ENCODE measurements at places on chromosomes 4 and X.

- DNase-seq: no peak
Observed at GRCh38 chr4:70728091-70728490, 6.3 kb downstream of the RUFY3 start.

DNA sequence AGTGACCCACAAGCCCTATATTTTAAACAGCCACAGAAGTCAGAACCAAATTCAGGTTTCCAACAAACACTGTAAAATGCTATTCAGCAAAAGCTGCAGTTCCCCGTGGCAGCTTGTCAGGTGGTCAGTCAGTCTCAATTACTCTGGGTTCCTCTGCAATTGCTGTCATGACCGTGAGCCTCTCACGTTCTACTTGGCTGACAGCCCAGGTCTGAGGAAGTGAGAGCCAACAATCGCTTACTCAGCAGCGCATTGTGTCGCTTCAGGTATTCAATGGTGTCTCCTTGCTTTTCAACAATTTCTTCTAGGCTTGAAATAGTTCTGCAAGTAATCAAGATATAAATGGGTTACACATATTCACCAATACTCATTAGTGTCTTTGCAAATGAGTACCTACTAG lies 25.8 kb downstream of the TRIM75 start:
- DNase-seq: peak; percentile 23

DNA sequence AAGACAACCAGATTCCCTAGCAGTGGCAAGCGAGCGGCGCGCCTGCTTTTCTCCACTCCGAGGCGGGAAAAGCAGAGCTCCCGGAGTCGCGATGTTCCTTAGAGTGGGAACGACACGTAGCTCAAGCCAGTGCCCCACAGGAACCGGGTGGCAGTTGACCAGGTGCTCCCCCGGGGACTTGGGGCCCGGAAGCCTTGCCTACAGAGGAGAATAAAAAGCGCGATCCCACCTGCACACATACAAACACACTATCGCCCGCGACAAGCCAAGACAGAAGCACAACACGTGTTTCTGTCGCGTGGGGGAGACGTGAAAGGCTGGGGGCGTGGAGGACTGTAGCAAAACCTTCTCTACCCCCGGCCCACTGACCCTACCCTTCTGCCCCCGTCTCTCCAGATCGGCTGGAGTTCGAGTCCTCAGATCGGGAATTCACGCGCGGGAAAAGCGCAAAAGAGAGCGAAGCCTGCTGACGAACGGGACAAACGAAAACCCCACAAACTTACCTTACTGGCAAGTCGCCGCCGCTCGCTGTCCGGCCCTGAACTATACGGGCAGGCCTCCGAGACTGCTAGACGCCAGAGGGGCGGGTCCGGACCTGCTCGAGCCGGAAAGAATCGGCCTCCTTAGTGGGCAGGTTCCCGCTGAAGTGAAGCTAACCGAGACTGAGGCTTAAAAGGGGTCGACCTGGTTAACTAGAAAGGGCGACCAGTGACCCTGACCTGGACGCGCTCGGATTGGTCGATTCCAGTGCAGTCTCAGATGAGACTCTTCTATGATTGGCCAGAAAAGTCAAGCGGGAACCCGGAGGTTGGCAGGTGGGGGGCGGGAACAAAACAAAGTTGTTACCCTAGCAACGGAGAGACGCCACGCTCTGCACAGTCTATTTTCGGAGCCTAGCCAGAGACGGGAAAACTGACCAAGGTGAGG lies at the start of the genes DNAAF6 and NUP62CL:
TSS of gene DNAAF6 (plus strand) at position 842 of the 927 bp plus-strand sequence. CDS start 6,265 bp downstream, outside the sequence.
TSS of gene NUP62CL (minus strand) at position 664 of the 927 bp plus-strand sequence. CDS start 31,287 bp downstream, outside the sequence.
- DNase-seq: peak; percentile 7

GRCh38 chr4:26836539-26836938 lies 24.1 kb upstream of the STIM2 start:
- no peak for DNase-seq

GRCh38 chr4:52822972-52823701 lies 39.0 kb upstream of the RASL11B start:
- no peak for DNase-seq

DNA sequence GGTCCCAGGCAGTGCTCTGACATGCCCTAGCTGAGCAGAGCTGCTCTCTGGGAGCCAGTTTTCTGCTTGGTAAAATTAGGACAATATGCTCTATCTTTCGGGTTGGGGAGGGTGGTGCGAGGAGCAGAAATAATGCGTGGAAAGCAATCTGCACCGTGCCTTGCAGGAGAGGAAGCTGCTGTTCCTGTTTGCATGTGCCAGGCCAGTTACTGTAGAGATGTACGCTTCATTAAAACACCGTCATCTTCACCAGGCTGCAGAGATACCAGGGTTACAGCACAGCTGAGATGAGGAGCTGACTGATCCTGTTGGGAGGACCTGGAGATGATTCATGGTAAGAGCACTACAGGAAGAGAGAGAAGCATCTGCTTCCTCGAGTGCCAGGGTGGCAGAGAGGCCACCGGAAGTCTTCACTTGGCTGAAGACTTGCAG lies 29.5 kb upstream of the IRF2 start:
- DNase-seq: no peak

- no peak for DNase-seq
Observed at GRCh38 chr4:71243091-71243833, 95.6 kb upstream of the SLC4A4 start.

DNA sequence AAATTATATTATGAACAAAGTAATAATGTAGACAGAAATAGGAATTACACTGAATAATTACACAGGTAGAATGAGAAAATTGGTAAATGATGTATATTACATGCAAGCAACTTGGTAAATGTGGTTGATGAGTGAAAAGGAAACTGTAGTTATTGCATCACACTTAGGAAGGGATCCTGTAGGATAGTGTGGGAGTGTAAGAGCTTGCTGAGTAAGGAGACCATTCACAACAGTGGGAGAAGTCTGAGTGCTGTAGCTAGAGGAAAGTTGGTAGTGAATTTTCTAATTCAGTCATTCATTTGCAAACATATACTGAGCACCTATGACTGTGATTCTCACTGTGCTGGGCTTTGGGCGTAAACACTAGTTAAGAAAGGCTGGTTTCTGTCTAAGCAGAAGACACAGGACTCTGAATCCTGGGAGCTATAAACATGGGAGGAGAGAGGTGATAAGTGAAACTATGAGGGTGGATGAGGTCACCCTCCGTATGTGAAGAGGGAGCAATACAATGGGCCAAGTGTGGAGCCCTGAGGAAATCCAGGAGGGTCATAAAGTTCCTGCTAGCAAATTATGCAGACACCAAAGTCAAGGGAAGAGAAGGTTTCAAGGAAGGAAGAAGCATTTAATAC lies 14.2 kb upstream of the CPE start:
- no peak for DNase-seq

- no peak for DNase-seq
Observed at GRCh38 chr4:24840826-24841543, 45.6 kb downstream of the SOD3 start.

DNA sequence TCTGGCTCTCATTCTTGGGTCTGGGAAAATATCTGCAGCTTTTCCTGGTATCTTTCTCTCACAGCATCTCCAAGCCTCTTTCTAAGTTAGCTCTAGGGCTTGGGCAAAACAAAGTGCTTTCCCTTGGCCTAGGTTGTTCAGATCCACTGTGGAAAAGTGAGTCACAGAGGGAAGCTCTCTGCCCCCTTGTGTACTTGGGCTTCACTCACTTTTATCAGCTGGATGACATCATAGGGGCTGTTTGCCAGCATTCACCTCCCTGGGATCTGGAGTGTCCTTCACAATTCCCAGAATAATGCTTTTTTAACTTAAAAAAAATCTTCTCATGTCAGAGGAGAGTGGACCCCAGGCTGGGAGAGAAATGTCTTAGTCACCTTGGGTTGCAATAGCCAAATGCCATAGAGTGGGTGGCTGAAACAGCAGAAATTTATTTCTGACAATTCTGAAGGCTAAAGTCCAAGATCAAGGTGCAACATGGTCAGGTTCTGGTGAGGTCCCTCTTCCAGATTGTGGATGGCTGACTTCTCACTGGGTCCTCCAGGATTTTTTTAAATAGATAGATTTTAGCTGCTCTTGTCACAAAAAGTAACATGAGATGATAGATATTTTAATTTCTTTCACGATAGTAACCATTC lies 247.8 kb downstream of the SH2D1A start:
- no peak for DNase-seq

DNA sequence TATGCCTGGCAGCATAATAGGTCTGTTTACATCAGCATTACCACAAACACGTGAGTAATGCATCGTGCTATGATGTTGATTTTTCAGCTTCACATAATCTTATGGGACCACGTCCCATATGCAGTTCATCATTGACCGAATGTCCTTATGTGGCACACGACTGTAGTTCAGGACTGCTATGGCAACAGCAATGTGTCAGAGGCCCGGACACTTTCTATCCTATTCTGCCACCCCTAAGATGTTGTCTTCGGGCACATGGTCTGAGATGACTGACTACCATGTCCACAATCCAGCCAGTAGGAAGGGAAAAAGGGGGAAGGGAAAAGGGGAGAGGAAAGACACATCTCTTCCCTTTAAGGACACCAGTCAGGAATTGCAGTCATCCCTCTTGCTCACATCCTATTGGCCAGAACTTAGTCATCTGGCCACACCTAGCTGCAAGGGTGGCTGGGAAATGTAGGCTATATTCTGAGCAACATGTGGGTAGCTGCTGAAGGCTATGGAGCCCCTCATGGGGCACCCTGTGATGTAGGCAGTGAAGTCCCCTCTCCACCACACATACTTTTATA lies 196.0 kb upstream of the RBPJ start:
- DNase-seq: no peak

- DNase-seq: no peak
Observed at GRCh38 chrX:45750639-45751038, 550.0 kb upstream of the DIPK2B start.

GRCh38 chr4:125319311-125319710 lies 4.6 kb downstream of the FAT4 start:
- no peak for DNase-seq

GRCh38 chr4:77104388-77104787 lies 28.6 kb upstream of the CCNI start:
- no peak for DNase-seq

- DNase-seq: no peak
Observed at GRCh38 chr4:40199179-40199670, 2.4 kb downstream of the RHOH start.

GRCh38 chrX:54030329-54030728 lies 13.9 kb downstream of the PHF8 start:
- DNase-seq: no peak

DNA sequence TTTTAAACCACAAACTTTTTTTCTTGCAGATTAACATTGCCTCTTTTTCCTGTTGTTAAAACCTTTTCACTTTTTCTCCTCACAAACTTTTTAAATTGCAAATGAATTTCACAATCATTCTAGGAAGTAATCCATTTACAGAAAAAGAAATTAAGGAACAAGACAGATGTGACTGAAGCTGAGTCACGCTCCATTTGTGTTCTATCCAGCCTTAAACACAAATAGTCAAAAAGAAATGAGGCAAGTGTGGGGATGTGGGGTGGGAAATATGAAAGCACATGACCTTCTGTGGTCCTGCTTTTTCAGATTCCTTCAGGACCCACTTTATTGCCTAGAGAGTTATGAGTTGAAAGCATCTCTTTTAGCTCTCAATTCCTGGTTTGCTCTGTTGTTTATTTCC lies 197.0 kb downstream of the ADGRL3 start:
- no peak for DNase-seq

DNA sequence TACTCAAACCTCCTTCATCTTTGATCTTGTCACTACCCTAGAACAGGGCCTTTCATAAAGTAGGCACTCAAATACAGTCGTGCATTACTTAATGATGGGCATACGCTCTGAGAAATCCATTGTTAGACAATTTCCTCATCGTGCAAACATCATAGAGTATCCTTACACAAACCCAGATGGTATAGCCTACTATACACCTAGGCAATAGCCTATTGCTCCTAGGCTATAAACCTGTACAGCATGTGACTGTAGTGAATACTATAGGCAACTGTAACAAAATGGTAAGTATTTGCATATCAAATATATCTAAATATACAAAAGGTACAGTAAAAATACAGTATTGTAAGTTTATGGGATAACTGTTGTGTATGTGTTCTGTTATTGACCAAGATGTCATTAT lies 31.9 kb downstream of the CLDN2 start:
- DNase-seq: no peak

- DNase-seq: no peak
Observed at GRCh38 chr4:66108898-66109297, 438.6 kb upstream of the EPHA5 start.

- no peak for DNase-seq
Observed at GRCh38 chr4:1006856-1007255, 4.6 kb upstream of the FGFRL1 start.
